ENCODE measurements at places on chromosomes 1 and 21.

GRCh38 chr1:247287460-247287859 lies 31.6 kb downstream of the VN1R5 start:
- DNase-seq, result no peak

DNA sequence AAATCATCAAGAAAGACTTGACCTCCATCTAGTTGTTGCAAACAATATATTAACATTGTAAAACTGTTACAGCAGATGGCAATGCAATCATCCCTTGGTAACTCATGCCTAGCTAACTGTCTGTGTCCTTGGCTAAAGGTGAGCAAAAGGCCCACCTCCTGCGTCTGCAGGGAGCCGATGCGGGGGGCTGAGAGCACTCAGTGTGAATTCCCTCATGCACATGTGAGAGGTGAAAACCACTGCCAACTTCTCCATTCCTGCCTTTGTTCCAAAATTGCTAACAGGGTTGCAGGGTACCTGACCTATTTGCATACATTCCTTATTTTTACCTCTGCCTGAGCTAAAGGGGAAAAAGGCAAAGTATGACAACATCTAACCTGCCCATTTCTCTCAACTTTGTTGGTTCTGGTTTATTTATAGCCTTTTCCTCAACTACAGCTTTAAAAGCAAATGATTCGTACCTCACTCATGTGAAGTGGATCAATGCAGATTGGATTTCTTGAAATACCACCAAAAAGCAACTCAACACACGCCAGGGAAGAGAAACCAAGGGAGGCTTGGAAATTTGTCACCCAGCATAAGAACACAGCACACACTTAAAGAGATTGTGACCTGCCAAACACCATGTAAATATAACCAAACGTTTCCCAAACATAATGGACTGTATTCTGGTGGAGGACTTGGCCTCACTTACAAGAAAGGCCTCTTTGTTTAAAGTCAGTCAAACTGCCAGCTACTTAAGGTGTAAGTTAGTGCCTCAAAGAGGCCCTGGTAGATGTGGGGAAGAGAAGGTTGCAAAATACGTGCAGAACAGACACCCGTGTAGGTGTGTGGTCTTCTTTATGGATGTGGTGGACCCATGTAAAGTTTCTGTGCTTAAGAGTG lies 651.0 kb downstream of the SMYD3 start:
- DNase-seq, result no peak

DNA sequence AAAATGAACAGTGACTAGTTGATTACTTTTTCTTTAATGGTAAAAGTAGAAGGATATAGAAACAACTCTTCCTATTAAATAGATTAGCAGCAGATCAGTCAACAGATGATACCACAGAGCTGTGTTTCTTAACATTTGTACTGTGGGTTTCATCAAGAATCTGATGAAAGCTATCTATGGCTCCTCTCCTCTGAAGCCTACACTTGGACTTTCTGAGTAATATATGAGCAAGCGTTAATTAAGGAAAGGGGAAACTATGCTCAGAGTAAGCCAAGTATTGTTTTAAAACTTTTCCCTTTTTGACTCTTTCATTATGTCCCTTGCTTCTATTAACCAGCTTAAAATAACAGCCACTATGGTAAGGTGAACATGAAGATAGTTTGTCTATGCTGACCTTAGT lies 10.8 kb downstream of the ARID4B start:
- no peak for DNase-seq

DNA sequence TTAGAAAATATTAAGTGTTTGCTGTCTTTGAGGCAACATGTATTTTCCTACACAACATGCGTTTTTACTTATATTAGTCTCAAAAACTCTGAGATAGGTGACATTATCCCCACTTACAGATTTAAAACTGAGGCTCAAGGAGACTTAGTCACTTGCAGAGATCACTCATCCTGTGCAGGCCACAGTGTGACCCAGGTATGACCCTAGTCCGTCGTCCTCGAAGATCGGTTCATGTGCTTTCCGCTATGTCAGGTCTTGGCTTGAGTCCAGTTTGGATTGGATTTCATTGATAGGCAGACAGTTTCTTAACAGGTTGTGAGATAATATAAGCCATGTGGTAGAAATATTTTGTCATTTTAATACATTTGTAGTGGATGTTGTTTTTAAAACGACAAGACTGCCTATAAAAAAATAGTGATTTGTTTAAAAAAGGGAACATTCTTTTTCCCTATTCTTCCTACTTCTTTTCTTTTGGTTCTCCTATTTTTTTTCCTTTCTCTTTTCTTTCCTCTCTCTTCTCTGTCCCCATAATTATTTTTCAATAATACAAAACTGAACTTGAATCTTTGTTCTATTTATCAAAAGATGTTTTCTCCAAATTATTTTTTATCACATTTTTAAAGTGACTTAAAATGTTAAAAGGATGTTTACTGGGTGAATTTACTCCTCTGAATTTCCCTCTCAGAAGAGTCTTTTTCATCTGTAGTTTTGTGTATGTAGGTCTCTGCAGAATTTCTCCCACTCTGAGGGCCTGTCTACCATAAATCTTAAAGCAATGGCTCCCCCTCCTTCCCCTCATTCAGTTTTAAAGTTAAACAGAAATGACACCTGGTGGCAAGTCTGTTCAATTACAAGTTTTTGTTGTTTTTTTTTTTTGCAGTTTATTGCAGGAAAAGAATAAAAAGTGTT lies 81.8 kb downstream of the PHTF1 start:
- DNase-seq, result no peak

GRCh38 chr1:230759369-230760065 lies 12.3 kb downstream of the CAPN9 start:
- no peak for DNase-seq

DNA sequence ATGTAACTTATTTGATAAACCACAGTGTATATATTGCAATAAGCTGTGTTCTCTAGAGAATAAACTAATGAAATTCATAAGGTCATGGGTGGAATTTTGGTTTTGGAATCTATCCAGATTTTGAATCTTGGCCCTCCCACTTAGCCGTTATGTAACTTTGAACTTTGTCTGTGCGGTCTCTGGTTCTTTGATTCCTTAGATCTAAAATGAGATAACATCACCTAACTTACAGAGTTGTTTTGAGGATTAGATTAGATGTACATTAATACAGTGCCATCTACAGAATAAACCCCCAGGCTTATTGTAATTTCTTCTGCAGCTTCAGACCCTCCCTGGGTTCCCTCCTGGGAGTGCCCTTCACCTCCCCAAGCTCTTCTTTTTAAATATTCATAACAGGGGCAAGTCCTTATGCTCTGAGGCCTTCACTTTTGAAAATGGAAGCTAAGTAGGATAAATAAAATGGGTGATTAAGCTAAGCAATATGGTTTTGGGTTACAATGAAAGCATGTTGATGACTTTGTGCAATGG lies 124.3 kb downstream of the ATG4C start:
- DNase-seq, result no peak

GRCh38 chr1:160083968-160084770 lies 2.8 kb downstream of the KCNJ9 start:
- DNase-seq, result peak; percentile 65

DNA sequence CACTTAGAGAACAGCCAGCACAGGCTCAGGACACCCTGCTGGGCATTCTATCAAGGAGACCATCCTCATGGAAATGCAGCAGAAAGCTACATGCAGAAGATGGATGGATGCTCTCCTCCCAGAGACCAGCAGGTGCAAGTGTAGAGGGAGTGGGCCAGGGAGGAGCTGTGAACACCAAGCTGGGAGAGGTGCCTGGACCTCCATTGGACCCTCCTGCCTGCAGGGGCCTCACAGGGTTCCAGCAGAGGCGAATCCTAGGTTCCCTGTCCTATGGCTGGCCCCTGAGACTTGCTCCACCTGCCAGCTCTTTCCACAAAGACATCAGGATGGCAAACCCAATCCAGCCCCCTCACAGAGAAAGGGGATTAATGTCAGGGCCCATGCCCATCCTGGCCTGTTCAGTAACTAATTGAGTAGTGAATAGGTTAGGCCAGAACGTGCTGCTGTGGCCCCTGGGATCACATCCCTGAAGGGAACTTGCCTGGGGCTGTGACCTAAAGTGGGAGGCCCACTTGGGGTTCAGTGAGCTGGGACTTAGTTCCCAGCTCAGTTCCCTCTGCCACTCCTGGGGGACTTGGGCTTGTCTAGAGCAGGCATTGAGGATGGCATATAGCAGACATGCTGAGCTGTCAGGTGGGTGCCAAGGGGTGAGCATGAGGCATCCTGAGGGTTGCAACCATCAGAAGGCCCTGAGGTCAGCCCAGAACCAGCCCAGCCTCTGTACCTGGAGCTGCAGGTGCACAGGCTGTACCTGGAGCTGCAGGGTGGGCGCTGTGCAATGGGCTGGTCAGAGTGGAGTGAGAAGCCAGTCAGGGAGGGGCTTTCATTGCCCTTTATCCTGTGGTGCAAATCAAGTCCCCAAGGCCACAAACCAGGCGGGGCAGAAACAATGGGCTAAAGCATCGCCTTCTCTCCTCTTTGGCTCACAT lies 22.9 kb upstream of the ZNF678 start:
- DNase-seq, result no peak

- DNase-seq, result no peak
These were observed 69.1 kb downstream of the DISC1 start for GRCh38 chr1:231695439-231696255.

- DNase-seq, result no peak
These were observed 45.5 kb downstream of the NCF2 start for GRCh38 chr1:183544598-183545297.

DNA sequence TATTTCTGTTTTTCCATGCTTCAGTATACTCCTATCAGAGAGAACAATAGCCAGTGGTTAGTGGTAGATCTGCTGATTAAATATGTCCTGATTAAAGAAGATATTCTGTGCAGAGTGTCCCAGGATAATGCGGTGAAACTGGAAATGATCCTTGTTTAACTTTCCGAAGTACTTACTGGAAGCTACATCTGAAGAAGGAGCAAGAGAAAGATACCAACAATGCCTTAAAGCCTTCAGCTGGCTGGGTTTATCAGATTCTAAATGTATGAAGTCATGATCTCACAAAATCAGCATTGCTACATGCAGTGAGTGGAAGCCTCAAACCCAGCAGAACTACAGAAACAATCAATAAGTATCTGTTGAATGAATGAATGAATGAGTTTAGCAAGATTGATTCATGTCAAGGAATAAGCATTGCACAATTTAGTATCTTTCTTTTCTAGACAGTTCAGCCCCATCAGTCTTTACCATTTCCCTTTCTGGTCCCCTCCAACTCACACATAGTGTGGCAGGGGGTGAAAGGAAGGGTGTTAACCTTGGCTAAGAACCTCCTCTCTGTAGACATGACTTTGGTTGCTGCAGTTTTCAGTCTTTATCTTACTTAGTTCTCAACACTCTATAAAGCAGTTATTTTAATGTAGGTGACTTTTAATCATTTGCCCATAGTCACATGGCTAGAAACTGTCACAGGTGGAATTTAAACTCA lies 24.7 kb upstream of the DNASE2B start:
- no peak for DNase-seq

GRCh38 chr1:26287033-26287711 lies 7.3 kb downstream of the SH3BGRL3 start:
- DNase-seq, result no peak

DNA sequence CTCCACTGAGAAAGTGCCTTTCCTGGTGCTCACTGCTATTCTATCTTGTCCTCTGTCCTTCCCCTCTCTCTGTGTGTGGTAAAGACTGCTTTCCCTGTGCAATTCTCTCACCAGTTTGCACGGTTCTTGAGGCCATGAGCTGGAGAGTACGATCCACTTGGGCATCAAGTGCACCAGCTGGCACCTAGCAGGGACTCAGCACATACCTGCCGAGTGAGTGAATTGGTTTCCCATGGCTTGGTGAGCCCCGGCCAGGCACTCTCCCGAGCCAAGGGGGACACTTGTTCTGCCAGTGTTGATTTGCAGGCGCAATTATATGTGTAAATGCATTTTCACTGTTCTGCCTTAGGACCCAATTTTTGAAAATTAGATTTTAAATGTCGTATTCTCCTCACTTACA lies 313.5 kb downstream of the DISC1 start:
- DNase-seq, result no peak

- no peak for DNase-seq
These were observed 65.3 kb downstream of the TENT5C start for GRCh38 chr1:117670976-117671780.

GRCh38 chr1:114505148-114505561 lies 5.8 kb downstream of the TRIM33 start:
- DNase-seq, result no peak

GRCh38 chr1:113129529-113130185 lies 56.7 kb downstream of the LRIG2 start:
- DNase-seq, result no peak

DNA sequence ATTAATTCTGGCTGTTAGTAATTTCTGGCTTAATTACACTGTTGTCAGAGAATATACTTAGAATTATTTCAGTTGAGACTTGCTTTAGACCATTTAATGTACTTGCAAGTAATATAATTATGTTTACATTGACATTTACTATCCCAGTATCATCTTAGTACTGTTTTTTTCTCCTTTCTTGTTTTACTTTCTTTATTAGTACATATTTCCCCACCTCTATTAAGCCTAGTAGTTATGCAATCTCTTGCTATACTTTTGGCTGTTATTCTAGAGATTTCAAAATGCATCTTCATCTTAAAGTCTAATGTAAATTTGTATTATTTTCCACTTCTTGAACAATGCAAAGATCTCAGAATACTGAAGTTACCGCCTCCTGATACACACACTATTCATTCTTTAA lies 24.4 kb downstream of the BRWD1 start:
- DNase-seq, result no peak

DNA sequence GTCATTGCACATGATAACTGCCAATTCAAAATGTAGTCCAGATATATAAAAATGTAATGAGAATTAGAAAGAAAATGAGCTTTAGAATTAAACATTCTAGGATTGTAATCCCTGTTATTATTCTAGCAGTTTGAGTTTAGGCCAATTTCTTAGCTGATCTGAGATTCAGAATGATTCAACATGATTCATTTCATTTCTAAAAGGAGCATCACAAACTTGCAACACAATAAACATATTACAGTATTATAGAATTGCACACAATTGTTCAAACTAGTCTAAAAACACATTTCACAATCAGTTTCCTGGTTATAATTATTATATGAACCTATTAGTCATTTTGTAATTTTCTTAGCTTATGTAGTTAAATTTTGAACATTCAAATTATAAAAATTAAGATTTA lies 43.3 kb upstream of the TSHB start:
- no peak for DNase-seq

GRCh38 chr1:233289676-233290075 lies 5.8 kb downstream of the PCNX2 start:
- no peak for DNase-seq

- DNase-seq, result no peak
These were observed 2.7 kb downstream of the RGL1 start for GRCh38 chr1:183807549-183808168.

DNA sequence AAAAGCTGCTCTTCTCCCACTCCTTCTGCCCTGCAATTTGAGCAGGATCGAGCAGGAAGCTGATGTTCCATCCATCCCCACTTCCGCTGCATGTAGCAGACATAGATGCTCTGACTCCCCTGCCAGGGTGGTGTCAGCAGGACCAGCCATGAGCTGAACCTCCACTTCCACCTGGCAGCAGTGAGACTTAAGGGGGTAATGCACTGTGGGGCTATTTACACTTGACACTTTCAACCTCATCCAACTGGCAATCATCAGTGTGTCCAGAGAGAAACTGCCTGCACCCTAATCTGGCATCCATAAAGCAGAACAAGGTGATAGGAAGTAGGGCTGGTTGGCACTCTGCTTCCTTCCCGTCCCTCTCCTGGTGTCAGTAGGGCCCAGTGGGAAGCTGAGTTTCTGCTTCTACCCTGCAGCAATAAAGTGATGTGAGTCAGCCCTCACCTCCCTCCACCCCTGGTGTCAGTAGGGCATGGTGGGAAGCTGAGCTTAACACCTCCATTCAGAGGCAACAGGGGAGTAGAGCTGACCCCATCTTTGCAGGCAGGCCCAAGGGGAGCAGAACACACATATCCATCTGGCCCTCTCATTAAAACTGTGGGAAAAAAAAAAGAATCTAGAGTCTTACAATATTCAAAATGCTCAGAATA lies 272.3 kb downstream of the PTPRU start:
- no peak for DNase-seq

Data from activated CD4-positive, alpha-beta T cell treated with anti-CD3 and anti-CD28 coated beads for 24 hours (primary cell).